ENCODE measurements at places on chromosomes 12 and 14.

- no peak for DNase-seq
- no peaks in the 10 kb centered on the region for H3K27me3 ChIP-seq
- H3K4me1 ChIP-seq = no peaks in the 10 kb centered on the region
- no peaks in the 10 kb centered on the region for H3K36me3 ChIP-seq
- no peak overlapping the region for H3K27ac ChIP-seq
Observed at GRCh38 chr14:53888535-53889386, 67.9 kb downstream of the BMP4 start.

- peak overlapping the region; percentile 63 for H3K4me3 ChIP-seq
- no peaks in the 10 kb centered on the region for H3K27me3 ChIP-seq
- peaks cover 15% of the 10 kb centered on the region for H3K4me1 ChIP-seq
- DNase-seq = peak; percentile 41
Observed at GRCh38 chr12:120584343-120585149, 3.3 kb upstream of the POP5 start.

DNA sequence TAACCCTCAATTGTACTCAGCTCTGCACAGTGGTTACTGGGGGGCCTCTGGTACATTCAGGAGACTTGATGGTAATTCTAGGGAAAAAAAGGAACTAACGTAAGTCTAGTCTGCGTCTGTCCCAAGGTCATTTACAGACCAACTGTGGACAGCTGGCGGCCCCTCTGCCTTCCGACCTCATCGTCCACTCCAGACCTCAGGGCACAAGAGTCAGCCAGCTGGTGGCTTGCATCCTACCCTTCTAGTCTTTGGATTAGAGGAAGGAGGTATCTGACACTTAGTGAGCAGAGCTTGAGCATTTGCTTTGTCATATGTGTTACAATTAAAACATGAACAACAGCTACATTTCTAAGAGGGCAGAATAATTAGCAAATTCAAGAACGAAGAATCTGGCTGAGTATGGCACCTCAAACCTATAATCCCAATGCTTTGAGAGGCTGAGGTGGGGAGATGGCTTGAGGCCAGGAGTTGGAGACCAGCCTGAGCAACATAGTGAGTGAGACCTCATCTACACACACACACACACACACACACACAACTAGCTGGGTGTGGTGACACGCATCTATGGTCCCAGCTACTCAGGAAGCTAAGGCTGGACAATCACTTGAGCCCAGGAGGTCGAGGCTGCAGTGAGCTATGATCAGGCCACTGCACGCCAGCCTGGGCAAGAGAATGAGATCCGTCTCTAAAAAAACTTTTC is 36.5 kb downstream of the SSH1 start:
- peaks cover 16% of the 10 kb centered on the region for H3K36me3 ChIP-seq
- no peak overlapping the region for H3K4me3 ChIP-seq
- no peak for DNase-seq
- H3K4me1 ChIP-seq = no peaks in the 10 kb centered on the region

DNA sequence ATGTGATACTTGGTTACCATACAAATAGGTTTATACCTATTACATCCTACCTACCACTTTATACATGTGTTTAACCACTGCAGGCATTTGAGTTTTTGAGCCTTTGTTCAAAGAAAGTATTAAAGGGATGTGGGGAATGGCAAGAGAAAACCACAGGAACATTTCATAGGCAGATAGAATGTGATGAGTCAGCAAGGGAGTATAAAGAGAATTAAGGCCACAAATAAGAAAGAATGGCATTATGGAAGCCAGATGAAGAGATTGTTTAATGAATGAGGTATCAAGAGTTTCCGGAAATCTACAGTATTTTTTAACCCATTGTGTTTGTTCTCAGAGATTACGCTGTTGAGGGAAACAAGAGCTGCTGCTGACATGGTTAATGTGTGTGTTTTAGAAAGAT is 66.9 kb downstream of the METTL25 start:
- H3K4me3 ChIP-seq = no peak overlapping the region
- no peaks in the 10 kb centered on the region for H3K27me3 ChIP-seq
- no peaks in the 10 kb centered on the region for H3K36me3 ChIP-seq
- H3K4me1 ChIP-seq = no peaks in the 10 kb centered on the region
- no peak for DNase-seq

DNA sequence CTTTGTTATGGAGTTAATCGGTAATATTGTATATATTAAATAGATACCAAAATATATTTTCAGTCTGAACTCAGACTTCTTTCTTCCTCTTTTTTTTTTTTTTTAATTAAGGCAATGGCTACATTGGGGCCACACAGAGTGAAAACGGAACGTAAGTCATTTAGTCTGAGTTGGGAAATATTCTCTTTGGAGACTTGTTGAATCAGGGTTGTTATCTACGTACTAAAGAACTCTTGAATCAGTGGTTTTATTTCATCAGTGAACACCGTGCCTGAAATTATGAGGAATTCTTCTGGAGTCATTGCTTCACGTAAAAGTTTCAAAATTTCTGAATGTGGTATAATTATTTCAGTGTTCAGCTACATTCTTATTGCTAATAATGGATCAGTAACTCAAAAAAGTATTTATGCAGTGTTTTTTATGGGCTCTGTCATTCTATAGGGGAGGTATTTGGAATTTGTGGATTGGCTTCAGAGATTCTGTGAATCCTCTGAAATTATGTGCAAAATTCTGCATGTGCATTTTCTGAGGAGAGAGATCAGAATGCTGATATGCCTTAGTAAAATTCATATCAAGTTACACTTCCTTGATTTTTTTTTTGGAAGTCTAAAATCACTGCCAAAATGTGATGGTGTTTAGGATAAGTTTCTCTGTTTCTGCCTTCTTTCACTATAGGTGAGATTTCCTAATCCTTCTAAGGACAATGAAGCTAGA is 39.6 kb downstream of the BRMS1L start:
- H3K36me3 ChIP-seq = peaks cover 16% of the 10 kb centered on the region
- no peak overlapping the region for H3K4me3 ChIP-seq
- no peaks in the 10 kb centered on the region for H3K4me1 ChIP-seq
- no peaks in the 10 kb centered on the region for H3K27me3 ChIP-seq
- no peak overlapping the region for H3K27ac ChIP-seq

- DNase-seq = no peak
- H3K27me3 ChIP-seq = no peaks in the 10 kb centered on the region
- no peak overlapping the region for H3K4me3 ChIP-seq
Observed at GRCh38 chr14:89870316-89870715, 84.2 kb downstream of the EFCAB11 start.

DNA sequence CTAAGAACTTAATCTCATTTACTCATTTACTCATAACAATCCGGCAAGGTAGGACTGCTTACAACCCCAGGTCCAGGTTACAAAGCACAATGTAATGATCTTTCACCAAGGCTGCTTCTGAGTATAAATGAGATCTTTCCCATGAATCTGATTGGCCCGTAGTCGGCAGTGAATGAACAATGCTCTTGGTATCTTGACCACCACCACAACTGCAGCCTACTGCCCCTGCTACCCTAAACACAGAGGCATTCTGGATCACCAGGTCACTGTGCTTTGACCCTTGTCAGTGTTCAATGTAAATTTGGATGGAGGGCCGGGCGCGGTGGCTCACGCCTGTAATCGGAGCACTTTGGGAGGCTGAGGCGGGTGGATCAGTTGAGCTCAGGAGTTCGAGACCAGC is 15.9 kb downstream of the FAM181A start:
- no peak overlapping the region for H3K27ac ChIP-seq
- no peaks in the 10 kb centered on the region for H3K27me3 ChIP-seq
- H3K4me3 ChIP-seq = no peak overlapping the region
- no peaks in the 10 kb centered on the region for H3K36me3 ChIP-seq
- H3K4me1 ChIP-seq = peaks cover 11% of the 10 kb centered on the region

- no peak for DNase-seq
- H3K27ac ChIP-seq = no peak overlapping the region
- H3K27me3 ChIP-seq = no peaks in the 10 kb centered on the region
- no peaks in the 10 kb centered on the region for H3K4me1 ChIP-seq
- H3K4me3 ChIP-seq = no peak overlapping the region
Observed at GRCh38 chr14:97655169-97655948, 858.2 kb downstream of the VRK1 start.

DNA sequence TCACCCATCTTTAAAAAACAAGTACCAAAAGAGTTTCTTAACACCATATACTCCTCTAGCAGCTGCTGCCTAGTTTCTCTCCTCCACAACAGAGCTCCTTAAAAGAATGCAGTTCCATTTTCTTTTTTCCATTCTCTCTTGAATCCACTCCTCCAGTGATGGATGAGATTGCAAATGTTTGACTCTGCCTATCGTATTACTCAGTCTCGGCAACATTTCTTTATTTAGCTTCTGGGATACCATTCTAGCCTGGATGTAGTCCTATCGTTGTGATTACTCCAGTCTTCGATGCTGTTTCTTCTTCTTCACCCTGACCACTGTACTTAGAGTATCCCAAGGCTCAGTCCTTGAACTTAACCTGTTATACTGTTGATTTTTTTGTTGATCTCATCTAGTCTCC is 30.8 kb downstream of the CAND1 start:
- H3K4me1 ChIP-seq = no peaks in the 10 kb centered on the region
- H3K36me3 ChIP-seq = peaks cover 33% of the 10 kb centered on the region
- no peak overlapping the region for H3K4me3 ChIP-seq
- DNase-seq = no peak
- H3K27ac ChIP-seq = no peak overlapping the region
- no peaks in the 10 kb centered on the region for H3K27me3 ChIP-seq

GRCh38 chr12:60020068-60020467 is 424.2 kb downstream of the SLC16A7 start:
- no peaks in the 10 kb centered on the region for H3K4me1 ChIP-seq
- H3K36me3 ChIP-seq = no peaks in the 10 kb centered on the region
- no peak for DNase-seq

DNA sequence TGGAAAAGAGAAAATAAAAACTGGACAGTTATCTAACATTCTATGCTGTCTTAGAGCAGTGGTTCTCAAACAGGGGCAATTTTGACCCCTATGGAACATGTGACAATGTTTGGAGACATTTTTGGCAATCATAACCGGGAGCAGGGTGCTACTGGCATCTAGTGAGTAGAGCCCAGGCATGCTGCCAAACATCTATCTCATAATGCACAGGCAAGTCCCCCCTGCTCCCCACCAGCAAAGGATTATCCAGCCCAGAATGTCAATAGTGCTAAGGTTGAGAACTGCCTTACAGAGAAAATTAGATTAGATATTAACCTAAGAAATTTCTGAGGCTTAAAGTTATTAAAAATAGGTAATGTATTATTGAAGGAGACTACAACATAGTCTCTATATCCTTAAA is 22.9 kb upstream of the CATSPERB start:
- no peak overlapping the region for H3K4me3 ChIP-seq
- H3K27ac ChIP-seq = no peak overlapping the region
- H3K27me3 ChIP-seq = no peaks in the 10 kb centered on the region
- H3K4me1 ChIP-seq = no peaks in the 10 kb centered on the region
- no peaks in the 10 kb centered on the region for H3K36me3 ChIP-seq
- no peak for DNase-seq

Data from effector memory CD4-positive, alpha-beta T cell (primary cell).